ENCODE measurements at places on chromosomes 5 and 9.

- DNase-seq: no peak
Observed at GRCh38 chr9:75864266-75864665, 26.2 kb upstream of the PCSK5 start.

- DNase-seq: no peak
Observed at GRCh38 chr5:37005946-37006540, 129.5 kb downstream of the NIPBL start.

DNA sequence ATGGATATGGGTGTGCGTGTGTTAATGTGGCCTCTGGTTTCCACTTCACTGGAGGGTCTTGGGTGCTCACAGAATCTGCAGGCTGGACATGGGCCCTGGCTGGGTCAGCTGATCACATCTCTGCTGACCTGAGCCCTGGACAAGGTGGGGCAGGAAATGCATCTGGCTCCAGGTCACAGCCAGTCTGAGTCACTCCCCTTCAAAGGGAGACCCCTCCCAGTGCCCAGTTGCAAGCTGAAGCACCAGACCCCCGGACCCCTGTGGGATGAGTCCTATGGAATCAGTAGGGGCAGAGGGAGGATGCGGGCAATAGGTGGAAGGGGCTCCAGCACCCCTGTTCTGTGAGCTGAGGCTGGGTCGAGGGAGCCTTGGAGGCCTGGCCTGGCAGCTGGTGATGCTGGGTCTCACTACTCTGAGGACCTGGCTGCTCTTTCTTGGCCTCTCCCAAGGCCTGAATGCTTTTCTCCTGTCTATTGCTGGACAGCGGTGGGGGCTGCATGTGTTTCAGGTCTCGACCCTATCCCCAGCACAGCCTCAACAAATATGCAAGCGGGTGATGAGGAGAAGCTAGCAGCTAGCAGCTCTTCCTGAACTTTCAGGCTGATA lies 54.5 kb downstream of the PHF2 start:
- no peak for DNase-seq

DNA sequence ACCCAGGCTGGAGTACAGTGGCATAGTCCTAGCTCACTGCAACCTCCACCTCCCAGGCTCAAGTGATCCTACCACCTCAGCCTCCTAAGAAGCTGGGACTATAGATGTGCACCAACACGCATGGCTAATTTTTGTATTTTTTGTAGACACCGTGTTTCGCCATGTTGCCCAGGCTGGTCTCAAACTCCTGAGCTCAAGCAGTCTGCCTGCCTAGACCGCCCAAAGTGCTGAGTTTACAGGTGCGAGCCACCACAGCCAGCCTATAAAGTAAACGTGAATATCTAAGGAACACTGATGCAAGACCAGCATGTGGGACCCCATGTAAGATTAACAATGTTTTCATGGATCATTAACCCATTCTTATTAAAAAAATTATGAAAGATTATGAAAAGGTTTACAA lies 15.9 kb downstream of the ANXA2R start:
- DNase-seq: no peak

GRCh38 chr9:13431222-13431536 lies 151.7 kb upstream of the MPDZ start:
- DNase-seq: peak; percentile 53

DNA sequence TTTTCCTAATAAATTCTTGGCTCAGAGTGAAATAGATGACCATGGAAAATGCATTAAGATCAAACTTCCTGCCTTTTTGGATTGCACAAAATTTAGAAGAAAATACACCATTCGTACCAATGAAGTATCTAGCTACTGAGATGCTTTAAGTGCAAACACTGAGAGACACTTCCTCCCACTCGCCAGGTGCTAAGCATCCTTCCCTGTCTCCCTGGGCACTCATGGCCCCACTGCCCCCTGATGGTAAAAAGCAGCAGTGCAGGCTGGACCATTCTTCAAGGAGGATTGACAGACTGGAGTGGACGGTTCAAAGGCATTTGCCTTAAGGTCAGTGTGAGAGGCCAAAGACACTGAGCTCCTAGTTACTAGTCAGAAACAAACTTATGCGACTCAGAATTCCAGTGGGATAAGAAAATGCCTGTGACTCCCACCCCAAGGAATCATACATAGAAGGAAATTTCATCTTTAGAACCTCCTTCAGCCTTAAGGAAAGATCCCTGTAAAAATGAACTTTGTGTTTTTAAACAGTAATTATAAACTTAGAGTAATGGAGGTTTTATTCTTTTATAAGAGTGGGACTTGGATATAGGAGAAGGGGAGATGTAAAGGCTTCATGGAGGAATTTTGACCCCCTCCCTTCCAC lies 86.0 kb upstream of the SLC30A5 start:
- peak; percentile 60 for DNase-seq

GRCh38 chr5:94691949-94692348 lies 73.5 kb downstream of the SLF1 start:
- DNase-seq: peak; percentile 39

DNA sequence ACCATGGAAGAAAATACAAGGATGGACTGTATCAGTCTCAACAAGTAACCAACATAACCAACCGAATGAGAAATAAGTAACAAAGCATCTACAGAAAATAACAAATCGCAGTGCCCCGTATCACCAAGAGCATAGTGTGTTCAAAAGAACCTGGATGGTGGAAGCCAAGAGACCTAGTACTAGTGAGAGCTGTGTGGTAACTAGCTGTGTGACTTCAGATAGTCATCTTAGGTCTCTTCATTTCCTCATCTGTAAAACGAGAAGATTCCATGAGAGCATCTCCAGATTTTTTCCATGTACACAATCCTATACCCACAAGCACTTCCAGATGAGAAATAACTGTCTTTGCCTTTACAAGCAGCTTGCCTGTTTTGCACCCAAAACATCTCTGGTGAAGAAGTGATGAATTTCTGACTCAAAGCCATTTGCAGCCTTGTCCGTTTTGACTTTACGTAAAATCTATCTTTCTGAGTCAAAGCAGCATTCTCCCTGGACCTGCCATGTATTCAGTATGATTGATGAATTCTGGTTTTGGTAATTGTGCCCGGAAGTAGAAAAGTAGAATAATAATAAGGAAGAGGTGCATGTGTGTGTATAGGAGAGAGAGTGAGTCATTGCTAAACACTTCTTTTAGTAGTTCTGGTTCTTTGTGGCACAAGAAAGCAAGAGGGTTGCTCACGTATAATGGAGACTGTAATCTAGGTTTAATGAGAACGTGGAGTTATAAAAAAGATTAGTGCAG lies 41.0 kb downstream of the AOPEP start:
- no peak for DNase-seq
